ENCODE measurements at places on chromosomes 4 and X. TPM values are rescaled to one million over a fixed set of nuclear protein-coding genes. Genes with fewer than 3 reads are reported as not detected.

DNA sequence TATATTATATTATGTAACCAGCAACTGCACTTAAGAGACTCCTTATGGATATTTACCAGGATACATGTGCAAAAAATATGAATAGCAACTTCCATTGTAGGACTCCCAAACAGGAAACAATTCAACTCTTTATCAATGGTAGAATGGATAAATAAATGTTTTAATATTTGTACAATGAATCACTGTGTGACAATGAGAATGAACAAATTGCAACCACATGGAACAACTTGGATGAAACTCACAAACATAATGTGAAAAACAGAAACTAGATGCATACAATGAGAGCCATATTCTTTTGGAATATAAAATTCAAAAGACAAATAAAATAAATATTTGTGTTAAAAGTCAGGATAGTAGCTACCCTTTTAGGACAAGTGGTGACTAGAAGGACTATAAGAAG lies 1015.7 kb downstream of the TECRL start:
- no peak for DNase-seq

DNA sequence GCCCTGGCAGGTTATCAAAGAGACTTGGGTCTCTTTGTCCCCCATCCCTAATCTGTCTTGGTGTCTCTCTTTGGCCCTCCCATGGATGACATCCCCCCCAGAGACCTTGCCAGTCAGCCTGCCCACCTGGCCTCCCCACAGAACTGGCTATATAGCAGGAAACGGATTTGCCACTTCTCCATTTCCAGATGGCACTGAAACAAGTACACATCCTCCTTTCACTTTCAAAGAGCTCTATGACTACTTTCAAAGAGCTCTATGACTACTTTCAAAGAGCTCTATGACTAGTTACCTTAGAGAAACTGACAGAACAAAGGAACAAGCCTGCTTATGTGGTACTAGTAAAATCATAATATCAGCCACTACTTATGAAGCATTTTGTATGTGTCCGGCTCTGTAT lies 175.3 kb downstream of the MAML3 start:
- DNase-seq: no peak

DNA sequence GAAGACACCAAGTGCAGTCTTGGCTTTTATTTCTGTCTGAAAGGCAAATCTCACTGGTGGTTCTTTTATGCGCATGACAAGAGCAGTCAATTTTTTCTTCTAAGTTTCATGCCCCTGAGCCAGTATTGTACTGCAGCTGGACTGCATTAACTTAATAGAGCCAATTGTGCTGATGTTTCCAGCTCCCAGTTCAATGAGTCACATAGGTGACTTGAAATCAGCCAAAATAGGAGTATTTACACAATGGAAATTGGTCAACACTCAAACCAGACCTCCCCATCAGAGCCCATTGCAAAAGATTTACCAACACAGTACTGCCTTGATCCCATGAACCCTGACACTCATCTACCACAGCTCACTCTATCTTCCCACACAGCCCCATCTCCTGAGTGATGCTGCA lies 100.3 kb upstream of the GUCY1A1 start:
- DNase-seq: no peak

- no peak for DNase-seq
These were observed 20.2 kb upstream of the RASGEF1B start for GRCh38 chr4:81491943-81492342.

Gene MAGEA3
- not detected for total RNA-seq

Gene CAPN6
- not detected for total RNA-seq

All from HFFc6 (cell line).